ENCODE measurements at places on chromosomes 2 and 18. TPM values are rescaled to one million over a fixed set of nuclear protein-coding genes. Genes with fewer than 3 reads are reported as not detected.

GRCh38 chr2:189013671-189014448, 39.7 kb downstream of the COL3A1 start:
- H3K4me3 ChIP-seq = no peak overlapping the region
- no peak for DNase-seq
- H3K36me3 ChIP-seq = no peaks in the 10 kb centered on the region
- H3K27me3 ChIP-seq = no peaks in the 10 kb centered on the region
- H3K4me1 ChIP-seq = no peaks in the 10 kb centered on the region
- no peak overlapping the region for H3K27ac ChIP-seq

DNA sequence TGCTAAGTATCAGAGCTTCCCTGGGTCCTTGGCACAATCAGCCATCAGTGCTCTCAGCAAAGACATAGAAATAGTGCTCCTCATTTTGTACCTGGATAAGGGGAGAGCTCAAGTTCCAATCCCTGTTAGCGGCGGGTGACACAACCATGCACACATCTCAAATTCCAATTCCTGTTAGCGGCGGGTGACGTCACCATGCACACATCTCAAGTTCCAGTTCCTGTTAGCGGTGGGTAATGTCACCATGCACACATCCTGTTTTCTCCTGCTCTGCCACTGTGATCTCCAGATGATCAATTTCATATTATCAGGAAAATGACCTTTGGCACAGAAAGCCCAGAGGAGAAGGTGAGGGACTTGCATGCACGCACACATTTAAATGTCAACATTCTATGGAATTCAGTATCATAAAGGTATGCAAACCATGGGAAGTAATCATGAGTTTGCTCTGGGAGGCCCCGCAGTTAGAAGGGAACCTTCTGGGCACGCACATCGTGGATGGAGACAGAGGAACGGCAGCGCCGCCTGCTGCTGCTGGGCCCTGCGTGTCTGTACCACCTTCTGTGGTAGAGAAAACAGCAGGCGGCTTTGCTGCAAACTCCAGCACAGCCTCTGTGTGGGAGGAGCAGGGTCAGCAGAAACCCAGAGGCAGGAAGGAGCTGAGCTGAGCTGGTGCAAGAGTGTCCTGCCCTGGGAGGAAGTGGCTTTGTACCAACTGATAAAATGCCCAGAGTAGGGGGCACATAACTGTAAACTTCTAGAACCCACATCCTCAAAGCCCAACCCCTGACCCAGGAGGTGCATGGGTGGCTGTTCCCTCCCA, 77.8 kb downstream of the MBP start:
- peaks cover 65% of the 10 kb centered on the region for H3K4me1 ChIP-seq
- H3K4me3 ChIP-seq = peak overlapping the region; percentile 67
- peak; percentile 57 for DNase-seq
- H3K27me3 ChIP-seq = no peaks in the 10 kb centered on the region
- H3K27ac ChIP-seq = peak overlapping the region; percentile 91
- H3K36me3 ChIP-seq = peaks cover 11% of the 10 kb centered on the region

DNA sequence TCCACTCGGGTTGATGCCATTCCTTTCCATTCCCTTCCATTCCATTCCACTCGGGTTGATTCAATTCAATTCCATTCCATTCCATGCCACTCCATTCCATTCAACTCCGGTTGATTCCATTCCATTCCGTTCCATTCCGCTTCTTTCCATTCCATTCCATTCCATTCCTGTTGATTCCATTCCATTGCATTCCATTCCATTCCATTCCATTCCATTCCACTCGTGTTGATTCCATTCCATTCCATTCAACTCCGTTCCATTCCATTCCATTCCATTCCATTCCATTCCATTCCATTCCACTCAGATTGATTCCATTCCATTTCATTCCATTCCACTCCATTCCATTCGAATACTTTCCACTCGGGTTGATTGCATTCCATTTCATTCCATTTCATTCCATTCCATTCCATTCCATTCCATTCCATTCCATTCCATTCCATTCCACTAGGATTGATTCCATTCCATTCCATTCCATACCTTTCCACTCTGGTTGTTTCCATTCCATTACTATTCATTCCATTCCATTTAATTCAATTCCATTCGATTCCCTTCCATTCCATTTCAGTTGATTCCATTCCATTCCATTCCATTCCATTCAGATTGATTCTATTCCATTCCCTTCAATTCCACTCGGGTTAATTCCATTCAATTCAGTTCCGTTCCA, 1141.8 kb downstream of the RPIA start:
- DNase-seq = no peak
- H3K4me1 ChIP-seq = no peaks in the 10 kb centered on the region
- no peaks in the 10 kb centered on the region for H3K27me3 ChIP-seq
- H3K27ac ChIP-seq = no peak overlapping the region

- DNase-seq = no peak
- no peak overlapping the region for H3K27ac ChIP-seq
- no peak overlapping the region for H3K4me3 ChIP-seq
- H3K4me1 ChIP-seq = peaks cover 19% of the 10 kb centered on the region
- peaks cover 23% of the 10 kb centered on the region for H3K36me3 ChIP-seq
- H3K27me3 ChIP-seq = no peaks in the 10 kb centered on the region
Measured at GRCh38 chr2:226855787-226856186, 19.9 kb downstream of the RHBDD1 start.

GRCh38 chr18:32891130-32891529, 118.3 kb upstream of the KLHL14 start:
- H3K27me3 ChIP-seq = no peaks in the 10 kb centered on the region
- no peak overlapping the region for H3K4me3 ChIP-seq
- no peak for DNase-seq
- peaks cover 40% of the 10 kb centered on the region for H3K4me1 ChIP-seq

DNA sequence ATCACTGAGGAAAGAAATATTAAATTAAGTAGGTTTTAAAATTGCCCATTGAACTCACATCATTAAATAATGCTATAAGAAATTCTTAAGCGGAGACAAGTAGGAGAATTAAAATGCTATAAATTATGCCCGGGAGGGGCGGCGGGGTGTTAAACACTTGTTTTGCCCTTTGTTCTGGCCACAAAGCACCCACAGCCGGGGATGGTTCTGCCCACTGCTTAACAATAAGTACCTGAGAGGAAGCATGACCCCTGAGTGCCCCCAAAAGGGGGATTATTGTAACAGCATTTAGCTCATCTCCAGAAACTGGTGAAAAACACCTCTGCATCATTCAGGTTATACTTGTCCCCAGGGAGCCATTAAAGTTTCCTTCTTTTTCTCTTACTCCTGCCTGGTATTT, 332.7 kb upstream of the POU3F3 start:
- no peaks in the 10 kb centered on the region for H3K4me1 ChIP-seq
- H3K27ac ChIP-seq = no peak overlapping the region
- H3K27me3 ChIP-seq = peaks cover 2% of the 10 kb centered on the region
- H3K36me3 ChIP-seq = no peaks in the 10 kb centered on the region

DNA sequence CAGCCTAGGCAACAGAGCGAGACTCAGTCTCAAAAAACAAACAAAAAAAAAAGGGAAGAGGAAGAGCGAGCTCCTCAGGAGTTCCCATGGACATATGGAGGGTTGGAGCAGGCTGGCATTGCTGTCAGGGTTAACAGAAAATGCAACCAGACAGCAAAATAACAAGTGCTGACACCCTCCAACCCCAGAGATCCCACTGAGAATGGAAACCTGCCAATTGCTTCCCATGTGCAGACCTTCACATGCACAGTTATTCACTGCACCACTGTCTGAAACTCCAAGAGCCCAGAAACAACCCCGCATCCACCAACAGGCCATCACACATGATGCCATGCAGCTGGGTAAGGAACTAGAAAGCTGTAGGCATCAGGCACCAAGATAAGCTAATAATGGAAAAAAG, 43.5 kb downstream of the TFCP2L1 start:
- no peaks in the 10 kb centered on the region for H3K36me3 ChIP-seq
- peaks cover 3% of the 10 kb centered on the region for H3K27me3 ChIP-seq
- no peak for DNase-seq
- H3K27ac ChIP-seq = no peak overlapping the region

DNA sequence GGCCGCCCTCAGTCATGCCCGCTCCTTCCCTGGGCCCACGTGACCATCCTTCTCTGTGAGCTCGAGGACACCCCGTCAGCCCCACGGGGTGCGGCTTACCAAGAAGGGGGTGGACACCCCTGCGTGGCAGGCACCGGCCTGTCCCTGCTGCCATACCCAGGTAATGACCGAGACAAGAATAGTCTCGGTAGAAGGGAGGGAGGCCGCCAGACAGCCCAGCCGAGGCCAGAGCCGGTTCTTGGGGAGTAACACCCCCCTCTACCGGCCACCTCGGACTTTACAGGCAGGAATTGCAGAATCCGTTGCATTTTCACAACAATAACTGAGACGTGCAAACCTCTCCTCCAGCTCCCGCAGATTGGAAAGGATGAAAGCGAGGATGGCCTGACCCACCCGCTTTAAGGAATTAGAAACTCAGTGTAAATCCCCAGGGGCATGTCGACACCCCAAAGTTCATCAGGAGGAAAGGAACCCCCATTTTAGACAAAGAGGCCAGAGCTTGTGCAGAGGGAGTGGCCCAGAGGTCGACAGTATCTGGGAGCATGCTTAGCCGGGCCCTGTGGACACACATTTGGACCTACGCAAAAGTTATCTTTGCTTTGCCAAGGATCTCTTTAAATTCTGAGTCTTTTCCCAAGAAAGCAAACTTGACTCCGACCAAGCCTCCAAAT, 60.1 kb upstream of the GLI2 start:
- no peak overlapping the region for H3K4me3 ChIP-seq
- H3K36me3 ChIP-seq = no peaks in the 10 kb centered on the region
- H3K27ac ChIP-seq = no peak overlapping the region
- DNase-seq = no peak
- peaks cover 4% of the 10 kb centered on the region for H3K4me1 ChIP-seq

DNA sequence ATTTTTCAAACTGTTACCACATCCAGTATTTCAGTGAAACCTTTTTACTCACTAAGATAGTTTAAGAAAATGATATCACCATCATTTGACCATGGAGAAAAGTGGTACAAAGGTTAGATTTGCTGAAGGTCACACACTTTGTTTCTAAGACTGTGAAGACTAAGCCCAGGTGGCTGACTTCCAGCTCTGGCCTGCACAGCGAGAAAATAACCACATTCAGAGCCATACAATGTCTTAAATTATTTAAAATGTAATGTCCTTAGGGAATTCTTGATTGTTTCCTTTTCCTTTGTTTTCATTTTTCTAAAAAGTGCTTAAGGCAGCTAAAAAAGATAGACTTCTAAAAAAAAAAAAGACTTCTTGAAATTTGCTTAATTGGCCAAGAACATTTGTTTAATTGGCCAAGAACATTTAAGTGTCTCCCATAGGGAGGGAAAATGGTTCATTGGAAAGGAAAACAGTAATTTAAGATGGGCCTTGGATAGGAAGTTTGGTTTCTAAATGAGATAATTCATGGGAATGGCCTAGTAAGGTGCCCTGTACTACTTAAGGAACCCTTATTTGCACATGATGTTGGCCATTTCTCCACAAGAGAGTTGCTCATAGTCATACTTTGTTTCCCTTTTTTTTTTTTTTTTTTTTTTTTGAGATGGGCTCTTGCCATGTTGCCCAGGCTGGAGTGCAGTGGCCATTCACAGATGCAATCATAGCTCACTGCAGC, 45.2 kb downstream of the CYP1B1 start:
- H3K4me1 ChIP-seq = no peaks in the 10 kb centered on the region
- no peak overlapping the region for H3K27ac ChIP-seq
- peaks cover 6% of the 10 kb centered on the region for H3K27me3 ChIP-seq
- H3K4me3 ChIP-seq = no peak overlapping the region

- H3K36me3 ChIP-seq = peaks cover 21% of the 10 kb centered on the region
- peak overlapping the region; percentile 100 for H3K27ac ChIP-seq
- no peaks in the 10 kb centered on the region for H3K27me3 ChIP-seq
- DNase-seq = no peak
- peaks cover 36% of the 10 kb centered on the region for H3K4me1 ChIP-seq
Measured at GRCh38 chr2:61538920-61539520, 864 bp upstream of the XPO1 start.

- H3K4me3 ChIP-seq = no peak overlapping the region
- no peak overlapping the region for H3K27ac ChIP-seq
- DNase-seq = no peak
- H3K27me3 ChIP-seq = no peaks in the 10 kb centered on the region
- H3K36me3 ChIP-seq = no peaks in the 10 kb centered on the region
Measured at GRCh38 chr2:147739508-147739907, 105.3 kb upstream of the ACVR2A start.

DNA sequence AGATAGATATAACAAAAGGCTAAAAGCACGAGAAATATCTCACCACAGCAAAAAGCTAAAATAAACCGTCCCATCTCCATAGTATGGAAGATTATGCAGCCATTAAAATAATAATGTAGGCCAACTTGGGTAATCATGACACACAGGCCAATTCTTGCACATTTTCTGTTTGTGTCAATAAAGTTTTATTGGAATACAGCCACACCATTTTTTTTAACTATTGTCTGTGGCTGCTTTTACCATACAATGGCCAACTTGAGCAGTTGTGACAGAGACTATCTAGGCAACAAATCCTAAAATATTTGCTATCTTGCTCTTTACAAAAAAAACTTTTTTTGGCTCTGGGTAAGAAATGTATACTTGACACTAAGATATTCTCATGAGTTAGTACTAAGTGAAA, 212.5 kb downstream of the LRRTM4 start:
- no peak overlapping the region for H3K4me3 ChIP-seq
- no peaks in the 10 kb centered on the region for H3K4me1 ChIP-seq
- H3K36me3 ChIP-seq = no peaks in the 10 kb centered on the region
- no peaks in the 10 kb centered on the region for H3K27me3 ChIP-seq
- no peak for DNase-seq

DNA sequence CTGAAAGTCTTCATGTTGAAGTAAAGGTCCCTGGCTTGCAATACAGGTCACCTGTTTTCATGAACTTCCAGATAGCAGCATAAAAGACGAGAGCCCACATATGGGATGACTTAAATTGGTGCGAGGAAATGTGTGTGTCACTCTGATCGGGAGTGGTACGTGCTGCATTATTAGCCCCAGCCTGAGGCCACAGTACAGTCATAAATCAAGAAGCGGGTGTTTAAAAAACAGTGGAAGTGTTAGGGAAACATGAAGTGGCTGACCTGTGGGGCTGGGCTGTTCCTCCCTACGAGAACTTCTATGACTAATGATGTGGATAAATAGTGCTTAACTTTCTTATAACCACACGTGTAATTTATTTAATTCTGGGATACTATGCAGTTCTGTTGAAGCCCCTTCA, 24.4 kb downstream of the RDH14 start:
- no peak overlapping the region for H3K27ac ChIP-seq
- H3K27me3 ChIP-seq = peaks cover 3% of the 10 kb centered on the region
- DNase-seq = no peak
- H3K36me3 ChIP-seq = peaks cover 4% of the 10 kb centered on the region

Gene PLEKHM3
- total RNA-seq = 12.2 TPM

GRCh38 chr2:190744041-190744440, 95.2 kb downstream of the NAB1 start:
- no peaks in the 10 kb centered on the region for H3K27me3 ChIP-seq
- DNase-seq = no peak
- H3K27ac ChIP-seq = no peak overlapping the region
- no peaks in the 10 kb centered on the region for H3K4me1 ChIP-seq
- H3K36me3 ChIP-seq = no peaks in the 10 kb centered on the region
